ENCODE measurements at places on chromosomes 6 and 20. TPM values are rescaled to one million over a fixed set of nuclear protein-coding genes. Genes with fewer than 3 reads are reported as not detected.

GRCh38 chr20:10427060-10427692, 6.8 kb downstream of the MKKS start:
- DNase-seq: peak; percentile 81

DNA sequence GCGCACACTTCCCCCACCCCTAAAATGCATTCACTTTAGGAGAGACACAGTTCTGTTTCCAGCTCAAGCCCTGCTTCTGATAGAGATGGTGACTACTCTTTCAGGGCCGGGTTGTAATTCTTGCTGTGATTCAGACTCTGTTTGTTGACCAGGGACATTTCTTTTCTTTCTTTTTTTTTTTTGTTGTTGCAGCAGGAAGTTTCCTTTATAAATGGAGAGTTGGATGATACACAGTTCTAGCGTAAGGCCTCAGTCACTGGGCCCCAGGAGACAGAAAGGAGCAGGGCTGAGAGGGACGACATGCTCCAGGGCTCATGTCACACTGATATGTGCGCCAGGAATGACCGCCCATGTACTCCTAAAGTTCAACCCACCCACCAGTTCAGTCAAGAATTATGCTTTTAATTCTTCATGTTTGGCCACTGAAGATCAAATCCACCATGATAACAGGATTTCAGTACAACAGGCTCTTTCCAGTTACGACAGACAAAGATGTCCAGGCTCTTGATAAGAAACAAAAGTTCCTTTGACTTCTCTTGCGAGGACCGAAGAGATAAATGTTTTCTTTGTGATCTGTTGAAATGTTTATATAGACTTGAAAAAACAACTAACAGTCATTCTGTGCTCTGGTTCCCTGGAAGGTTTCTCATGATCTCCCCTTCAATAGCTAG, 142.5 kb downstream of the CD164 start:
- no peak for DNase-seq

GRCh38 chr6:37019065-37019450, 13.6 kb downstream of the FGD2 start:
- DNase-seq: peak; percentile 47

DNA sequence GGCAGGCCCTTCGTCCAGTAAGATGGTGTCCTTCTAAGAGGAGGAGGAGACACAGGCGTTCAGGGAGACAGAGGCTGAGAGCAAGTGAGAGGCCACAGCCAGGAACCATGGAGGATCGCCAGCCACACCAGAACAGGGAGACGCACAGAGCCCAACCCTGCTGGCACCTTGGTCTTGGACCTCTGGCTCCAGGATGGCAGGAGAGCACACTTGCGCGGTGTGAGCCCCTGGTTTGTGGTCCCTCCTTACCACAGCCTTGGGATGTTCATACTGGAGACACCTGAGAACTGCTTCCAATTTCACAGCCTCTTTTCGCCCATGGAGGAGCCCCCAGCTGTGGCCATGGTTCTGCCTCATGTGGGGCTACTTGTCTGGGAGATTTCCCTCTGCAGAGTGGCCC, 222.4 kb downstream of the DLL1 start:
- DNase-seq: no peak

DNA sequence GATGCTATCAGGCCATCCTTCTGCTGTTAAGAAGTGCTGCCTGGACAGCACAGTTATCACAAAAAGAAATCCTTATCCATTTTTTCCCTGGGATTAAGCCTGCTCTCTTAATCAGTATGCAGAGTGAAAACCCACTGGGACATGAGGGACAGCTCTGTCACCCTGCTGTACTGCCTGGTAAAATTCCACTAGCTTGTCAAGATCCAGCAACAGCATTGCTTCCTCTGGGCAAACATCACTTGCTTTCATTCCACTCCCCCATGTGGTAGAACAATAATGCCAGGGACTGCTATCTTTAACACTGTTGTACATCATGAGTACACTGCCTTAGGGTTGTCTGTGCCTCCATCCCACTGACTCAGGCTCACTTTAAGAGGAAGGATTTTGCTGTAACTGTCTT, 331.3 kb downstream of the KIF16B start:
- peak; percentile 13 for DNase-seq

DNA sequence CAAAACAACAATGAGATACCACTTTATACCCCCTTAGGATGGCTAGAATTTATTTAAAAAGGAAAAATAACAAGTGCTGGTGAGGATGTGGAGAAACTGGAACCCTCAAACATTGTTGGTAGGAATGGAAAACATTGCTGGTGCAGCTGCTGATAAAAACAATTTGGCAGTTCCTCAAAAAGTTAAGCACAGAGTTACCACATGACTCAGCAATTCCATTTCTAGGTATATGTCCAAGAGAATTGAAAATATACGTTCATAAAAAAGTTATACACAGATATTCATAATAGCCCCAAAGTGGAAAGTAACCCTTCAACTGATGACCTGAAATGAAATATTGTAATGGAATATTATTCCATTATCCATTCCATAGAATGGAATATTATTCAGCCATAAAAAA, 55.0 kb downstream of the CD83 start:
- no peak for DNase-seq

DNA sequence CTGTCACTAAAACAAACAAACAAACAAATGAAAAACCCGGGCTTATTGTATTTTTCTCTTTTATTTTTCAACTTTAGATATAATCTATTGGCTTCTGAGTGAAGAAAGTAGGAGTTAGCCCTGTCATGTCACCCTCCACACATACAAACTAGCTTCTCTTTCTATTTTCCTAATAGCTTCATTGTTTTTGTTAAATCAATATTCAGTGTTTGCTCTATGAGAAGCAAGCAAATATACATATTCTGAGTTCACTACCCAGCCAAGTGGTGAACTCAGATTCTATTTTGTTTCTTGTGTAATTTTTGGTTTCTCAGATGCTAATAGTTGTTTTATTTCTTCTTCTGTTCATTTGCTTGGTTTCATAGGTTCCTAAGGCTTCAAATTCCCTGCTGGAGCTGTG, 66.4 kb downstream of the SNRNP48 start:
- no peak for DNase-seq

- DNase-seq: peak; percentile 57
These were observed 1.1 kb downstream of the RNF114 start for GRCh38 chr20:49937027-49937929.

DNA sequence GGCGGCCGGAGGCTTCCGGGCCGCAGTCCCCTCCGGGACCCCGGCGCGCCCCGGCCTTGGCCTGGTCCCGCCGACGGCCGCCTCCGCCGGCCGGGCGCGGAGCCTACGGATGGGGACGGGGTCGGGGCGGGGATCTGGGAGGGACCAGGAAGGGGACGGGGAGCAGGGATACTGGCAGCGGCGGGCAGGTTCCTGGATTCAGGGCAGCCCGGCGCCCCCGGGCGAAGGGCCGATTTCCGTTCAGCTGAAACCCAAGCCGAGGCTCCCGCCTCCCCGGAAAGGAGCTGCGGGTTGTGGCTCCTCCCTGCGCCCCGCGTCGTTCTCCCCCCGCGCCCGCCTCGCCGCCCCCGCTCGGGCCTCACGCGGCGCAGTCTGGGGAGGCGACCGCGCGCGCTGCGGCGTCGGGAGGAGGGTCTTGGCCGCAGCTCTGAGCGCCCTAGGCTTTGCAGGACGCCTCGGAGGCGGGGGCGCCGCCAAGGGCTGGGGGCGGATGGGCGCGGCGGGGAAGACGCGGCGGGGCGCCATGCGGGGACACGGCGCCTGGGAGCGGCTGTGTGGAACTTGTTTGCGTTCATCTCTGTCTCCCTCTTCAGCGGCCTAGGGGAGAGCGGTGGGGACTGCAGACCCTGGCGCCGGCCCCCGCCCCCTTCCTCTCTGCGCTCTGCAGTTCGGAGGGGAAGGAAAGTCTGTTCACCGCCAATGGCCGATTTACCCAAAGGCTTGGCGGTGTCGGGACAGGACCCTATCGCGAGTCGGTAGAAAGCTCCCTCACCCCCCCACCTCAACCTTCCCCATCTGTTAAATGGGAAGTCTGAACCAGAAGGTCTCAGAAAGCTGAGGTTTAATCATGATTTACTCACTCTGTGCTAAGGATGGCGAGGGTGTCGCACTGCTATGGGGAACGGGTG, 22.7 kb upstream of the TMEM181 start:
- DNase-seq: peak; percentile 90

- DNase-seq: peak; percentile 68
These were observed 117.3 kb downstream of the OPRM1 start for GRCh38 chr6:154156135-154156896.

DNA sequence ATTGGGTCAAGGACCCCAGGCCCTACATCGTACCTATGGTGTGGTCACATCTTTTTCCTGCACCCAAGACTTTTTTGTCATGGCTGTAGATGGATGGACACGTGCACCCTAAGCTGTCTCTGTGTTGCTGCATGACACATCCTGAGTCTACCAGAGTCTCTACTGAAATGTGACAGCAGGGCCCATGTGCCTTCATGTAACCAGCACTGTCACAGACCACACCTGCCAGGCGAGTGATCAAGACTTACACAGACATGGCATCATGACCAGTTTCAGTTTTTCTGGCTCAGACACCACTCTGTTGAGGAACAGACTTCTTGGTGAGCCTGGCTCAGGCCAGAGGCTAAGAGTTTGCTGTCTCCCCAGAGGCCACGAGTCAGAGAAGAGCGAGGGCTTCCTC, 7.6 kb downstream of the PRND start:
- no peak for DNase-seq

GRCh38 chr6:107862383-107862782, 38.3 kb upstream of the SCML4 start:
- DNase-seq: no peak

GRCh38 chr6:152794696-152795095, 44.1 kb downstream of the VIP start:
- DNase-seq: no peak

GRCh38 chr6:24919056-24919892, 16.5 kb downstream of the RIPOR2 start:
- DNase-seq: peak; percentile 62

GRCh38 chr6:84554074-84554473, 210.3 kb downstream of the TBX18 start:
- peak; percentile 20 for DNase-seq

GRCh38 chr20:10076126-10077080, 41.6 kb downstream of the ANKEF1 start:
- peak; percentile 76 for DNase-seq

DNA sequence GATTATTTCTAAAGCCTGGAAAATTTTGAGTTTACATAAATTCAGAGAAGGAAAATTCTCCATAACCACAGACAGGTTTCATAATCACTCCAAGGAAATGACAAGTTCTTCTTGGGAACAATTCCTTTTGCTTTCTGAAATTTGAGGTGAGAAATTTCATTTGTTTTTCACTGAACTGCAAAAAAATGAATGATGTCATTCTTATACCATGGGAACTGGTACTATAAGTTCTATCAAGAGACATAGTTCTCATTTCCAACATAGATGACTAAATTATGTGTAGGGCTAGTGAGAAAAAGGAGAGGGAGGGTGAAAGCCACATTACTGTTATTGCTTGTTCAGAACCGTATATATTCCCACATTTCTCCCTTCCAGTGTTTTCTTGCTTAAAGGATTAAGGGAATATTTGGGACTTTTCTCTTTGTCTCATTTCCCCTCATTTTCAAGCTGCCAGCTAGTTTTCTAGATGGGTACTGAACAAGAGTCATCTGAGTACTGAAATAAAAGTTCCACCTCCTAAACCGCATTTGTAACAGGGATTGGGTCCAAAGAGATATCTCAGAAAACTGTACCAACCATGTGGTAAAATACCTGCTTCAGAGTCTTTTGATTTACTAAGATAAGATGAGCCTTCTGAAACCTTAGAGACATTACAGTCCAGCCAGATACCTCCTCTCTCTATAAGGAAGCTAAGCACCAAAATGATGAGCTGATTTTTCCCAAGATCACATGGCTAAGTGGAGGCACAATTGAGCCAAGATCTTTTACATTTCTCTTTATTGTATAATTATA, 144.3 kb upstream of the PRDM1 start:
- DNase-seq: no peak

DNA sequence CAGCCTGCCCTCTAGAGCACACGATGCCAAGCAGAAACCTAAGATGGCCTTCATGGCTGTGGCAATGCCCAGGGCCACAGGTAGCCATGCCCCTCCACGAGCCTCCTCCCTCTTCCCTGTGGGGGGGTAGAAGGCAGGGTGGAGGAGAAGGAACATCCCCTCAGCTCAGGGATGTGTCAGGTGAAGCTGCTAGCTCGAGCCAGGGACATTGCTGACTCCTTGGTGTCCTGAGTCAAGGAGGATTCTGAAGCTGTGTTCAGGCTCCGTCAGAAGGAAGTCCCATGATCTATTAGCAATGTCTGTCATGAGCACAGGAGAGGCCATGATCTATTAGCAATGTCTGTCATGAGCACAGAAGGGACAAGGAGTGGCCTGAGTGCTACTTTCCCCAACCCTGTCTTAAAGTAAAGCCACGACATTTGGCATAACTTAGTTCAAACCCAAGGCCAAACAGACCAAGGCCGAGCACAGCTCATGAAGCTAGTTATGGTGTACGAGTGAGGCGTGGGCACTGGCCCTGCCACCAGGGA, 87.8 kb downstream of the BMP7 start:
- no peak for DNase-seq

- no peak for DNase-seq
These were observed 281.2 kb upstream of the JAG1 start for GRCh38 chr20:10954908-10955580.

- DNase-seq: peak; percentile 73
These were observed at the start of gene TLDC2 for GRCh38 chr20:36875702-36876472. TLDC2 (plus strand) TSS chr20:36876138; CDS start chr20:36876175, 37 bp downstream.

DNA sequence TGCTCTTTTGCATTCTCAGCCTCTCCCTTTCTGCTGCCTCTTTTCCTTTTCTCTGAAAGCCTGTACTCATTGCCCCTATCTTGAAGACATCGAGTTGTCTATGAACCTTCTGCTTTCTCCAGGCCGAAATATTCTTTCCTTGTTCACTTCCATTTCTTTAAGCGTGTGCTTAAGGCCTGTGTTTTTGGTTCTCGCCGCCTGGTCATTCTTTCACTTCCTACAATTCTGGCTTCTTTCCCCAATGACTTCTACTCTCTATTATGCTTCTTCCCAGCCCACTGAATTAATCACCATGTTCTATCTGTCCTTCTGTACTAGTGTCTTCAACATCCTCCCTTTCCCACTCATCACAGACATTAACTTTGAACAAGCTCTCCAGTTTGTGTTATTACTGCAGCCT, 69.6 kb downstream of the C6orf52 start:
- DNase-seq: no peak

DNA sequence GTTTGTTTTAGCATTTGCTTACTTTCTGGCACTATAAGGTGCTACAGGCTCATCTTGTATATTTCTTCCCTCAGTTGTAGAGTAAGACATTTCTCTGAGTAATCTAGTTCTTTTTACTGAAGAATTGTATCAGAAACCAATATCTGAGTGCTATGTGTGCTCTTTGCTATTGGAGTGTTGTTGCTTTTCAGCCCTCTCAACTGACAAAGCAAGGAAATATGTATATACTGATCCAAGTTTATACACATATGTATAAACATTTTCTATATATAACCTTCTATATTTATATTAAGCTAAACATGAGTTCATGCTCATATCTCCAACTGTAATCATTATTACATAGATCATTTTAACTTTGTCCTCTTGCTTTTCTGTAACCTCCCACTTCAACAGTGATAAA, 405.7 kb downstream of the RFPL4B start:
- no peak for DNase-seq

CLDN20 gene
- not detected for polyA plus RNA-seq

ME1 gene
- 5.2 TPM for polyA plus RNA-seq

LY6G5C gene
- 1.8 TPM for polyA plus RNA-seq

PTGIS gene
- 6.9 TPM for polyA plus RNA-seq

TRIM10 gene
- not detected for polyA plus RNA-seq
